ENCODE measurements at places on chromosomes 7 and 10. TPM values are rescaled to one million over a fixed set of nuclear protein-coding genes. Genes with fewer than 3 reads are reported as not detected.

Gene TBXAS1
- total RNA-seq, result 13.3 TPM

Gene AGMO
- 1.1 TPM for total RNA-seq

Gene LRRC18
- not detected for total RNA-seq

Gene PRXL2A
- 41.3 TPM for total RNA-seq

Gene CTAGE6
- total RNA-seq, result not detected

Gene CPEB3
- total RNA-seq, result 0.52 TPM
